ENCODE measurements at places on chromosomes 16 and 17.

GRCh38 chr17:30031214-30031869 is 85.3 kb upstream of the NSRP1 start:
- DNase-seq = peak; percentile 7

- DNase-seq = peak; percentile 25
Measured at GRCh38 chr17:67680445-67681224, 37.1 kb upstream of the NOL11 start.

- DNase-seq = no peak
Measured at GRCh38 chr17:18963126-18964017, 11.4 kb downstream of the SLC5A10 start.

GRCh38 chr17:81564778-81565177 is 12.6 kb upstream of the FAAP100 start:
- DNase-seq = no peak

DNA sequence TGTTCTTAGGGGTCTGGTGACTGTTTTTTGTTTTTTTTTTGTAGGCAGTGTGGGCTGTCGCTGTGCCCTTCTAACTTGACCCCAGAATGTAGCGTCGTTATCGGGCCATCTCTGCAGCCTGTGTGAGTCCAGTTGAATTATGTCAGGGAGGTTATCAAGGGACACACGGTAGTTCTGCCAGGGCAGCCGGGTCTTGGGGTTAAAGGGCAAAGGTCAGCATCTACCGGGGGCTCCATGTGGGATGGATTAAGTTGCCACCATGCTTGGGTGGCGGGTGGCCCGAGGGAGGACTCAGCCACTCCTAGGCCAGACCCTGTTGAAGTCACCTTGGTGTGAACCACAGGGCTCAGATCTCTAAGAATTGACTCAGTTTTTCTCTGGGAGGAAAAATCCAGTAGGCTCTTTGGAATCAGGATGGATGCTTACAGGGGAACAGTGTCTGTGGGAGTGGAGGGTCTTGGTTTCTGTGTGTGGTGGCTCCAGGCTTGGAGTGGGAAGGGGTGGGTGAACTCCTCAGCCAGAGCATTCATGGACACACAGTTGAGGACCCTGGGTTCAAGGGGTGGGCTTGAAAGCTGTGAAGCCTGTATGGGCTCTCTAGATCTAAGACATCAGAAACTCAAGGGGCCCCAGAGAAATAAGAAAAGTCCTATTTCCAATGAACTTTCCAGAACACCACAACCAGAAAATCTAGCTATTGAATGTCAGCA is 191.7 kb downstream of the IRF8 start:
- DNase-seq = no peak

GRCh38 chr16:83328936-83329335 is 478.8 kb upstream of the HSBP1 start:
- no peak for DNase-seq

DNA sequence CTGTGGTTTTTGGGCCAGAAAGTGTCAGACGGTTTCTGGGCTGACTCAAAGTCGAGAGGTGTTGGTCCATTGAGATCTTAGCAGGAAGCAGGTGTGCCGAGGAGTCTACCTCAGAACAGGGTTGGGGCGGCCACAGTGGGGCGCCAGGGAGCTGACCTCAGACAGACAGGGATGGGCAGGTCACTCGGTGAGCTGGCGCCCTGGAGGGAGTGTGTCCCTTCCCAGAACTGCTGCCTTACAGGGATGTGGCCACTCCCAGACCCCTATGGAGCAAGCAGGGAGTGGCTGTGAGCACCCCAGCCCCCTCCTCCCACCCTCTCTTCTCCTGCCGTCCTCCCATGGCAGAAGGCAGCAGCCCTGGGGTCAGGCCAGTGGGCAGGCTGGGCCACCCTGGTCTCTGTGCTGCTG is 14.0 kb upstream of the DPEP1 start:
- peak; percentile 45 for DNase-seq

DNA sequence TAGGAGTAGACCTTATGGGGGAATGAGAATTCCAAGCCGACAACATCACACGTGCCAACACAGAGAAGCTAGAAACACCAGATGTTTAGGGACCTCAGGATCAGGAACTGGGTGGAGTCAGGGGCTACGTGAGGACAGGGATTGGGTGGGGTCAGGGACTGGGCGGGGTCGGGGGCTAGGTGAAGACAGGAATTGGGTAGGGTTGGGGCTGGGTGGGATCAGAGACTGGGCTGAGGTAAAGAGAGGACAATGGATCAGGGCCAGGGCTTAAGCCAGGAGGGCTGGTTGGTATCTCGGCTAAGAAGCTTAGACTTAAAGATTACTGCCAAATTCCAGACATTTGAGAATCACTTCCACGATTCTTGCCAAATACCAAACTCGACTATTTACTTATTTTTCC is 11.6 kb downstream of the TEKT5 start:
- no peak for DNase-seq

DNA sequence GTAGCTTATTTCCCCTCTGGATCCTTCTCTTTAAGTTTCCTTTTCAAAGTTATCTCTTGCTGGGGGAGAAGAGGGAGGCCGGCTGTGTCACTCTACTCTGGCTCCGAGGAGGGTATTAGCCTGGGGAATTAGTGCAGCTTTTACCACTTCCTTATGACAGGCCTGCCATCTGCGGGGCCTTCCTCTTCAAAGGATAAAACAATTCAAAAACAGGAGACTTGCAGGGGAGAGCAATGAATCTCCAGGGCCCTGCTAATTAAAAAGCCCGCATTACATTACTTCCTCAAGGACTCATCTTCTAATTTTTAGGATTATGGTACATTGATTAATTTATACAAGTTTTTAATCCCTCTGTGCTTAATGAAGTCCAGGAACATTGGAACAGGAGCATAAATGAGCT is 190.9 kb upstream of the CDH5 start:
- DNase-seq = no peak

GRCh38 chr16:78128913-78129312 is 29.5 kb downstream of the WWOX start:
- DNase-seq = no peak

DNA sequence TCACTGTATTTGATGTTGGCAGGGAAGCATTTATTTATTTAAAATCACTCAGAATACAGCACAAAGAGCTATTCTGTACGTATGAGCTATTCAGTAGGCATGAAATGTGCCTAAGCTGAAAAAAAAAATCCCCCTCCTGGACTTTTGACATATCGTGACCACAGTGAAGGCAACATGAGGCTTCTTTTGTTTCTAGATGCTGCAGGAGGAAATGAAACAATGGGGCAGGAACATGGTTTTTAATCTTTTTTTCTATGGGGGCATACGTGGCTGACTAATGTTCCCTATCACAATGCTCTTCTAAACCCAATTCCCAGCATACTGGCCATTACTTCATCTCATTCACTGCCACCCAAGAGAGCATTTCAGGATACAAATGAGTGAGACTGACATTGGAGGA is 191.0 kb upstream of the PMFBP1 start:
- DNase-seq = no peak

GRCh38 chr17:59790910-59791309 is 83.5 kb downstream of the VMP1 start:
- DNase-seq = no peak

- DNase-seq = no peak
Measured at GRCh38 chr17:38588788-38589174, 17.0 kb downstream of the SRCIN1 start.

DNA sequence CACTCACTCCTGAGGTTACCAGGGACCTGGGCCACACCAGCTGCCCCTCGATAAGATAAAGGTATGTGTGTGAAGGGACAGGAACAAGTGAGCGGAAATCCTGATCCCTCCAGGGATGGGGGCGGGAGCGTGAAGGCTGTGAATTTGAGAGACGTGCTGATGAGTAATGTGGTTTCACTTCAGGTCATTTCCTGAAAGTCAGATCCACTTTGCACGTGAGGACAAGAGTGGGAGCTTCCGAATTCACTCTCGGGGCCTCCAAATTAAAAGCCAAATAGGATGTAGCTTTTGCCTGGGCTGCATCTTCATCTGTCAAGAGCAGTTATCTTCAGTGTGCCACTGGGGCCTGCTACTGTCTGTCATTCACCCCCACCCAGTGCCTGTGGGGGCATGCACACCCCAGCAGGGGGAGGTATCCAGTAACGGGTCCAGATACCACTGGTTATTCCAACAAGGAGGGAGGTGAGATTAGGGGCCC is 87.4 kb upstream of the LHX1 start:
- peak; percentile 4 for DNase-seq

DNA sequence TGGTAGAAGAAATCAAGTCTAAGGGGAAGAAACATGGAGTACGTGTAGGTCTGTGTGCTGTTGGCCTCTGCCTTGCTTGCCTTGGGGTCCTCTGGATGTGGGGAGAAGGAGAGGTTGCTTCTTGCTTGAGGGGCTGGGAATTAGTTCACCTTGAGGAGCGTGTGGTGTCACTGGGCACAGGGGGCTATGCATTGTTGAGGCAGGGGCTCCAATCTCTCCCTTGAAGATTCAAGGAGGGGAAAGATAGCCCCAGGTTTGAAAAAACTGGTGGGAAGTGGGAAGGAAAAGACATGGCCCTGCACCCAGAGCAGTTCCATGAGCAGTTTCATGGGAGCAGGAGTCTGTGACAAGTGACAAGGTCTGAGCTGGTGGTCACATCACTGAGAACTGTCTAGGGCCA is 103.4 kb downstream of the CYLD start:
- DNase-seq = no peak

All from OCI-LY7 (cell line).